WTC11 (cell line): ENCODE measurements at places on chromosomes 11 and 22. TPM values are rescaled to one million over a fixed set of nuclear protein-coding genes. Genes with fewer than 3 reads are reported as not detected.

- DNase-seq: no peak
- H3K36me3 ChIP-seq: no peaks in the 10 kb centered on the region; the same call in 1 of the 2 replicates
- no peaks in the 10 kb centered on the region for H3K27me3 ChIP-seq
- H3K4me3 ChIP-seq: no peak overlapping the region
- H3K4me1 ChIP-seq: peaks cover 34% of the 10 kb centered on the region
- no peak overlapping the region; the same call in 1 of the 2 replicates for H3K27ac ChIP-seq
These were observed 31.4 kb downstream of the ZC3H12C start for GRCh38 chr11:110124605-110125004.

Gene OR5T1
- not detected in 3 replicates for total RNA-seq

- 0 out of 2 replicates have a peak, but pooled peaks cover 2% of the 10 kb centered on the region for H3K4me1 ChIP-seq
- no peak for DNase-seq
- H3K4me3 ChIP-seq: no peak overlapping the region
- peaks cover 4% of the 10 kb centered on the region; the same call in 1 of the 2 replicates for H3K27me3 ChIP-seq
These were observed 17.6 kb upstream of the CLPB start for GRCh38 chr11:72451831-72452376.

DNA sequence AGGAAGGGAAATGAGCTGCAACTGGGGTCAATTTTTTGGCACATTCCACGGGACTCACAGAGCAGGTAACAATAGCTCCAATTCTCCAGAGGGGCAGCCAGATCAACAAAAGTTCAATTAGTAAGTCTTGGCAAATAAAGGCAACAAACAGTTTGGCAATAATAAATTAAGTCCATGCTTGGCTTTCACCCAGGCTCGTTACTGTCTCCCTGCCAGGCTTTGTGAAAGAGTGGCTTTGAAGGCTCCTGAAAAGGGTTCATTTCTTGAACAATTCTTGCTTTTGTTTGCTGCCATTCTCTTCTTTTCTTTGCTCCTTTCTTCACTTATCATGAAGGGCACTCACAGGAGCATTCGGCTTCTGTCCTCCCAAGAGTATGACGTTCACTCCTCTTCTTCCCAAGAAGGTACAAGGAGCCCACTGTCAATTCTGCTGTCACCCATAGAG lies 123.3 kb downstream of the APIP start:
- no peaks in the 10 kb centered on the region; the same call in 1 of the 2 replicates for H3K27me3 ChIP-seq
- peaks cover 34% of the 10 kb centered on the region for H3K4me1 ChIP-seq
- DNase-seq: no peak
- H3K27ac ChIP-seq: no peak overlapping the region

DNA sequence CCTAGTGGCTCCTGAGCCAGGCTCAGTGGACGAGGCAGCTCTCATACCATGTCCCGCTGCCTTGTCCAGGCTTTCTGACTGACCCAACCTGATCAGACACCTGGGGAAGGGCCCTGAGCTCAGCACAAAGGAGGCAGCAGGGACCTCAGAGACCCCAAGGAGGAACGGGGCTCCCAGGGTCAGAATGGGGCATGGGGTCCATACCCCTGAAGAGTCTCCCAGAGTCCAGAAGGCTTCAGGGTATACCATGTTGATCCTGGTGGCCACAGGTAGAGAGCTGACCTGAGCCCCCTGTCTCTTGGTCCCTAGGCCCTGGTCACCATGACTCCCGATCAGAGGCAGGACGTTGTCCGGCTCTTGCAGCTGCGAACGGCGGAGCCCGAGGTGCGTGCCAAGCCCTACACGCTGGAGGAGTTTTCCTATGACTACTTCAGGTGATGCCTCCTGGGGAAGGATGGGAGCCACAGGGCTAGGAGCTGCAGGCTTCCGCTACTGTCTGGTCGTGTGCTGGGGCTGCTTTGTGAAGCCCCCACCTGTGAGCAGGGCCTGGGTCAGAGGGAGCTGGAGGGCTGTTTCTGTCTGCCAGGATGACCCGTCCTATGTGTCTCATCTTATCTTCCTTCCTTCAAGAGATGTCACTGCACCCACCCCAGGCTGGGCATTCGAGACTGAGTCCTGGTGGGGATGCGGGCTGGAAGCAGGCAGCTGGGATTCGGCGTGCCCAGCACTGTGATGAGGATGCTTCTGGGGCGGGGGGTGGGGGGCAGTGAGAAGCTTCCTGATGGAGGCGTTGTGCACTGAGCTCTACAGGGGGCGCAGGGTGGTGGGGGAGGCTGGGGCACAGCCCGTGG lies 74.2 kb downstream of the MYO7A start:
- H3K36me3 ChIP-seq: no peaks in the 10 kb centered on the region
- peaks cover 4% of the 10 kb centered on the region; the same call in 1 of the 2 replicates for H3K4me1 ChIP-seq
- no peak overlapping the region for H3K4me3 ChIP-seq
- no peak for DNase-seq
- no peak overlapping the region for H3K27ac ChIP-seq

DNA sequence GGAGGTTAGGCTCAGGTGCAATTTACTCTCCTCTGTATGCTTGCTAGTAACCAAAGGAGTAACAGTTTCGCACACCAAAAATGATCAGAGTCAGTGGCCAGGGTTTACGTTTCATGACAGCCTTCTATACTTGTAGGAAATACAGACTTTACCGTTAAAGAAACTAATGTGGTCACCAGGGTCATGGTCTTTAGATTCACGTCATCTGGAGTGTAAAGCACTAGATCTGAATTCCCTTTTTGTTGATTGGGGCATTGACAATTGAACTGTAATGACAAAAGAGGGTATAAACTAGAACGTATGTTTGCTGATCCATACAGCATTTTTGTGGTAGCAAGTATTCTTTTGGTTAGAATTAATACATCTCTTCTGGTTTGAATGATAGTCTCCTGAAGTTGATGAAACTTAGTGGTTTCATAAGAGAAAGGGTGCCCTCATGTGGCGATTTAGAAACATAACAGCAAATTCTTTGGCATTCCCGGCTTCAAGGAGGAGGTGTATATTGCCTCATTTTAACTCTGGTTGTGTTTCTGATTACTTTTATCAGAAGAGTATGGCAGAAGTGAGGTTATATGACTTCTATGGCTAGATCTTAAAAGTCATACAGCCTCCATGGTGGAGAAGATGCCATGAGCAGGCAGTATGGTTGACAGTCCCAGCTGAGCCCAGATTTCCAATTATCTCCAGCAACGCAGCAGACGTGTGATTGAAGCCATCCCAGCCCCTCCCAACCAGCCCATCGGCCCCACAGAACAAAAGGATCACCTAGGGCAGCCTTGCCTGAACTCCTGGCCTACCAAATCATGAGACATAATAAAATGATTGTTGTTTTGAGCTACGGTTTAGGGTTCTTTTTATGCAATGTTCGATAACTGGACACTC lies 35.1 kb downstream of the MMP7 start:
- H3K4me1 ChIP-seq: peaks cover 6% of the 10 kb centered on the region
- peak overlapping the region; percentile 65; the same call in 1 of the 2 replicates for H3K27ac ChIP-seq
- peak; percentile 44 for DNase-seq
- H3K27me3 ChIP-seq: no peaks in the 10 kb centered on the region
- H3K4me3 ChIP-seq: peak overlapping the region; percentile 33; the same call in 1 of the 2 replicates

DNA sequence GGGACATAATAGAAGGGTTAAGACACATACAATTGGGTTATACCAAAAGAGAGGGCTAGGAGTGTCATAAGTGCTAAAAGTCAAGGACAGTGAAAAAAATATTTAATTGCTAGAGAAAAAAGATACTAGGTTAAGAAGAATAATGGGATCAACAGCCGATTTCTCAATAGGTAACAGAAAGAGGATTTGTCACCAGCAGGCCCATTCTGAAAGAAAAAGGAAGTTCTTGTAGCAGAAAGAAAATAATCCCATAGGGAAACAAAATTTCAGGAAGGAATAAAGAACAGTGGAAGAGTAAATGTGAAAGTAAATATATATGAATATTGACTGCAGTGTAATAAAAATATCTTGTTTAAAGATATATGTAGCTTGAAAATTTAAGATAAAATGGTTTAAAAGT lies 43.3 kb upstream of the ADORA2A start:
- no peak overlapping the region for H3K4me3 ChIP-seq
- DNase-seq: no peak
- peak overlapping the region; percentile 20; the same call in 1 of the 2 replicates for H3K27ac ChIP-seq
- no peaks in the 10 kb centered on the region for H3K27me3 ChIP-seq

Gene ROBO4
- total RNA-seq: 0.07 to 0.13 TPM (median 0.09 TPM) in 3 replicates

DNA sequence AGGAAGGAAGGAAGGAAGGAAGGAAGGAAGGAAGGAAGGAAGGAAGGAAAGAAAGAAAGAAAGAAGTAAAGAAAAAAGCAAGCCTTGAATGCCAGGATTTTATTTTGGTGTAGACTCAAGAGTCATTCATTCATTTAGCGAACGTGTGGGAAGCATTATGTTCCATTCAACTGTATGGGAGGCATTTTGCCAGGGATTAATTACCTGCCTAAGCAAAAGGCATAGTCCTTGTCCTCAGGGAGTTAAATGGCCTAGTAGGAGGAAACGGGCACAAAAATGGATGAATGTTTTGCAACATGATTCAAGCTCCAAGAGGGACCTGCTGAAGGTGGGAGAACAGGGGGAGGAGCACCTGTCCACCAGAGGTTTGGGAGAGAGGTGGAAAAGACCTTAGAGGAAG lies 16.2 kb upstream of the ZNRF3 start:
- no peak overlapping the region for H3K27ac ChIP-seq
- no peak for DNase-seq
- H3K4me1 ChIP-seq: no peaks in the 10 kb centered on the region
- no peaks in the 10 kb centered on the region for H3K27me3 ChIP-seq
- H3K4me3 ChIP-seq: no peak overlapping the region
- no peaks in the 10 kb centered on the region for H3K36me3 ChIP-seq

- H3K36me3 ChIP-seq: peaks cover 26% of the 10 kb centered on the region
- no peak overlapping the region for H3K4me3 ChIP-seq
- no peak for DNase-seq
These were observed 63.2 kb downstream of the SHISAL1 start for GRCh38 chr22:44249376-44250147.

GRCh38 chr11:10600570-10601248 lies 32.2 kb upstream of the LYVE1 start:
- peaks cover 6% of the 10 kb centered on the region for H3K4me1 ChIP-seq
- DNase-seq: no peak
- H3K27ac ChIP-seq: no peak overlapping the region
- H3K4me3 ChIP-seq: no peak overlapping the region
- 0 out of 2 replicates have a peak, but pooled peaks cover 3% of the 10 kb centered on the region for H3K27me3 ChIP-seq

GRCh38 chr11:109267293-109268095 lies 154.5 kb upstream of the C11orf87 start:
- no peak overlapping the region for H3K4me3 ChIP-seq
- no peaks in the 10 kb centered on the region; the same call in none of the 2 replicates for H3K27me3 ChIP-seq
- no peak for DNase-seq
- H3K27ac ChIP-seq: no peak overlapping the region
- H3K4me1 ChIP-seq: no peaks in the 10 kb centered on the region
- H3K36me3 ChIP-seq: peaks cover 18% of the 10 kb centered on the region

DNA sequence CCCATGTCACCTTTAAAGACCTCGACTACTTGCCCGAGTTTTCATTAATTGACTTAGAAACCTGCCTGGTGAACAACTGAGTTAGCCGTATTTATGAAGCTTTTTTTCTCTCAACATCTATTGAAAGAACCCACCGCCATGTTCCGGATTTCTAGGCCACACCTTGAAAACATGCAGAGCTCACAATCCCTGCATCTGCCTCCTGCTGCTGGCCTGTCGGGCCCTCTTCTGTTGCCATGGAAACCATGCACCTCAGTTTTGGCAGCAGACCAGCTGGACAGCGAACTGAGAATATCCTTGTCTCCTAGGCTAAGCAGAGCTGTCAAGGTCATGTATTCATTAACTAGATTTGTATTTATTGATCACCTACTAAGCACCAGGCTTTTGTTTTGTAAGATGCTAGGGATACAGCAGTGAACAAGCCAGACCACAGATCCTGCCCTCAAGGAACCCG lies 4.3 kb upstream of the PATZ1 start:
- DNase-seq: peak; percentile 37
- H3K27me3 ChIP-seq: no peaks in the 10 kb centered on the region

Gene MPEG1
- total RNA-seq: 0.05 to 0.09 TPM in 2 of 3 replicates, not detected in the other

DNA sequence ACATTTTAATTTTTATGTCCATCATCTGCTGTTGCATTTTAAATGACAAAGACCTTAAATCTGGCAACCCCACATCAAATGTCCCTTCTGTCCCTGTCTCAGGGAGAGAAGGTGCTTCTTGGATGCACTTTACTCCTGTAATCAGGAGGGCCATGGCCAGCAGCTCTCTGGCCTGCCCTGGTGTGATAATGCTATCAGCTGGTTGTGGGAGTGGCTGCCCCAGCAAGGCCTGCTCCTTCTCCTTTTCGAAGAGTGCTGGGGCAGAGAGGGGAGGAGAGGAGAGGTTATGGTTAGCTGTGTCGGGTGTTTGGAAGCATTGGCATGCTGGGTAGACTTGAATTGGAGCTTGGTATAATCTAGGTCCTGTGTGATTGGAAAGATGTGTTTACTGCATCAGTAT lies 12.8 kb downstream of the TNRC6B start:
- H3K27me3 ChIP-seq: no peaks in the 10 kb centered on the region
- H3K4me1 ChIP-seq: peaks cover 89% of the 10 kb centered on the region
- peak overlapping the region; percentile 86 for H3K27ac ChIP-seq
- DNase-seq: no peak
- no peak overlapping the region for H3K4me3 ChIP-seq
- H3K36me3 ChIP-seq: no peaks in the 10 kb centered on the region; the same call in 1 of the 2 replicates

DNA sequence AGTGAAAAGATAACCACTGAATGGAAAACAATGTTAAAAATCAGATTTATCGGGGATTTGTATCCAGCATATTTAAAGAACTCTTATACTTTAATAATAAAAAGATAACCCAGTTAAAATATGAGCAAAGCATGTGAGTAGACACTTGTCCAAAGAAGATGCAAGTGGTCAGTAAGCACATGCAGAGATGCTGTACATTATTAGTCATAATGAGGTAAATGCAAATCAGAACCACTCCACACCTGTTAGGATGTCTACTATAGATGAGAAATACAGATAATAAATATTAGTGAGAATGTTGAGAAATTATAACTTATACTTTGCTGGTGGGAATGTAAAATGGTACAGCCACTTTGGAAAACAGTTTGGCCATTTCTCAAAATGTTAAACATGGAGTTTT lies 28.0 kb downstream of the QSER1 start:
- no peak for DNase-seq
- peaks cover 34% of the 10 kb centered on the region for H3K4me1 ChIP-seq
- H3K36me3 ChIP-seq: peaks cover 5% of the 10 kb centered on the region
- no peaks in the 10 kb centered on the region for H3K27me3 ChIP-seq

GRCh38 chr11:71191201-71191600 lies 61.2 kb downstream of the SHANK2 start:
- H3K27me3 ChIP-seq: no peaks in the 10 kb centered on the region
- DNase-seq: no peak
- H3K36me3 ChIP-seq: peaks cover 24% of the 10 kb centered on the region
- H3K27ac ChIP-seq: no peak overlapping the region
